Stimulated activated CD8-positive, alpha-beta memory T cell treated with anti-CD3 and anti-CD28 coated beads, Interleukin-2, amount 100 ng/mL, for 48 hours (primary cell): ENCODE measurements at places on chromosomes 4 and X.

DNA sequence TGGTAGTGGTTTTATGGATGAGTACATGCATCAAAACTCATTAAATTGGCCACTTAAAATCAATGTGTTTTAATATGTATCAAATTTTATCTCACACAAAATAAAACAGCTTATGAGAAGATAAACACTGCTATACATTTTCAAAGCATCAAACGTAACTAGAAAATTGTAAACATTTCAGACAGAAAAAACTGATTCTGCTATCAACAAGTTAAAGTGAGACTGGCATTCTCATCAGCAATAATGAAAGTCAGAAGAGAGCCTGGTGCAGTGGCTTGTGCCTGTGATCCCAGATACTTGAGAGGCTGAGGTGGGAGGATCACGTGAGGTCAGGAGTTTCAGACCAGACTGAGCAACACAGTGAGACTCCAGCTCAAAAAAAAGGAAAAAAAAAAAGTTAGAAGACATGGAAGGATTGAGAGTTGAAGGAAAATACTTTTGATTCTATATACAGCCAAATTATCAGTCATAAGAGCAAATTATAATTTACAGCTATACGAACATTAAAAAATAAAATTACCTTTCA, 2.9 kb downstream of the TBCK start:
- no peak for DNase-seq

DNA sequence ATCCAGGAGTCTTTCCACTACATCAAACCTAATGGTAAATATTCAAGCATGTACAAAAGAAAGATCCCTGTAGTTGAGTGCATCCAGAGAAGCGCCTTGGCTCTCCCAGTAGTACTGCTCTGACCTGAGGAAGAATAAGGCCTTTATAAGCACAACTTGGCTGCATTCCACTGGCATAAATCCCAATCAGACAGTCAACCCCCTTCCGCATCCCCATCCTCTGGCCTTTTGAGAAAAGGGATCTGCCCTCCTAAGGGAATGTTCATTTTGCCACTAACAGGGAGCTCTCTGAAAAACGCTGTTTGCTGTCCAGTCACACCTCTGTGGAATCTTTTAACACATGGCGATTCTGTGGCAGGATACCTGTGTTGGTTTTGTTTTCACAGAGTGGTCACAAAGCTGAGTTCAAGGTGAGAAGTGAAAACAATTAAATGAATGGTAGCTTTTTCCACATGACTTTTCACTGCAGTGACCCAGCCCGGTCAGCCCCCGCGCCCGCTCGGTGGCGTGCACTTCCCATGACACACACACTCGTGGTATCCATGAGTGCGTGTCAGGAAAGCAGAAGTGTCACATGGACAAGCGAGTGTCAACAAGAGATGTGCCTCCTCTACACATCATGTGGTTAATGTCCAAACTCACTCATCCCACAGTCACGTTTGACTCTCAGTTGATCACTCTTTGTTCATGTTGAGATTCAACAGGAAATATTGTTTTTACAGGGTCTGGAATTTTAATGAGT, 112.2 kb upstream of the ENPP6 start:
- DNase-seq, result no peak

GRCh38 chr4:48896845-48897244, 9.7 kb downstream of the OCIAD2 start:
- DNase-seq, result no peak

- DNase-seq, result no peak
Measured at GRCh38 chr4:152028131-152028530, 267.3 kb upstream of the GATB start.

DNA sequence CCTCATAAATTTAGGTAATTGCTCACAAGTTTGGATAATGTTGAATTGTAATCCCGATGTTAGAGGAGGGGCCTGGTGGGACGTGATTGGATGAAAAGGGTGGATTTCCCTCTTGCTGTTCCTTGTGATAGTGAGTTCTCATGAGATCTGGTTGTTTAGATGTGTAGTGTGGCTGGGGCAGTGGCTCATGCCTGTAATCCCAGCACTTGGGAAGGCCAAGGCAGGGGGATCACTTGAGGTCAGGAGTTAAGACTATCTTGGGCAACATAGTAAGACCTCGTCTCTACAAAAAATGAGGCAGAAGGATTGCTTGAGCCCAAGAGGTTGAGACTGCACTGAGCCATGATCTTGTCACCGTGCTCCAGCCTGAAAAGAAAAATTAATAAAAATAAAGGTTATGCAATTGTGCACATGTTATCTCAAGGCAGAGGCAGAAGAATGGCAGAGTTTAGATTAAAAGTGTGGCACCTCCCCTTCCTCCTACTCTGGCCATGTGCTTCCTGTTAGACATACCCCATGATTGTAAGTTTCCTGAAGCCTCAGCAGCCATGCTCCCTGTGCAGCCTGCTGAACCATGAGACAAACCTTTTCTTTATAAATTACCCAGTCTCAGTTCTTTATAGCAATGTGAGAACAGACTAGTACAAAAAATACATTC, 36.5 kb downstream of the ERVMER34-1 start:
- no peak for DNase-seq

- no peak for DNase-seq
Measured at GRCh38 chr4:126440297-126440696, 1125.5 kb downstream of the FAT4 start.

DNA sequence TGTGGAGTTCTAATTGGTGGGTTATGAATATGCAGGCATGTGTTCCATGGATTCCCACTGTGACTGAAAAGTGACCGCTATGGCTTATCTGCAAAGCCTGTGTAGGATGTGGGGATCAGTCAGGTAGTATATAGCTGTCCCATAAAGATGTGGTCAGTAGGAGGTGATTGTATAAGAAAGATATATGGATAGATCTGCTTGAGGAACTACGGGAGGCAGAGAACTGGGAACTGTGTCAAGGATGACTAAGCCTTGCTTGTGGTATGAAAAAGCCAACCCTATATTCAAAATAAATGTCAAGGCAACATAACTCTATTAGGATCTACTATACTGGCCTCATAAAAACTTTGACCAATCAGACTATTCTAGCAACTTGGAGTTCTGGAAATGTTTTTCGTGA, 185.2 kb downstream of the KLHL4 start:
- DNase-seq, result no peak

DNA sequence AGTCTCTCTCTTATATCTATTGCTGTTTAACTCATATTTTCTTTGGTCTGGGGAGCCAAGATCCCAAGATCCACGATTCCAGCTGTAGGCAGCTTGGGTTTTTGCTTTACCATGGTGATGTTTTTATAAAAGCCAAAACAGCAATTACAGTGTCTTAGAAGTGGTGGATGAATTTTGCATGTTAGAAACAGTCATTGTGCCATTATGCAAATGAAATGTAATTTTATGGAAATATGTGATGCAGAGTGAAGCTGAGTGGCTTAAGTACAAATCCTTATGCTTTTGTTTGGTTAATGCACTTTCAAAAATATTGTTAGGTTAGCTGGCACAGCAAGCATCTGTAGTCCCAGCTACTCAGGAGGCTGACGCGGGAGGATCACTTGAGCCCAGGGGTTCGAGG, 32.8 kb upstream of the PTTG2 start:
- DNase-seq, result no peak

DNA sequence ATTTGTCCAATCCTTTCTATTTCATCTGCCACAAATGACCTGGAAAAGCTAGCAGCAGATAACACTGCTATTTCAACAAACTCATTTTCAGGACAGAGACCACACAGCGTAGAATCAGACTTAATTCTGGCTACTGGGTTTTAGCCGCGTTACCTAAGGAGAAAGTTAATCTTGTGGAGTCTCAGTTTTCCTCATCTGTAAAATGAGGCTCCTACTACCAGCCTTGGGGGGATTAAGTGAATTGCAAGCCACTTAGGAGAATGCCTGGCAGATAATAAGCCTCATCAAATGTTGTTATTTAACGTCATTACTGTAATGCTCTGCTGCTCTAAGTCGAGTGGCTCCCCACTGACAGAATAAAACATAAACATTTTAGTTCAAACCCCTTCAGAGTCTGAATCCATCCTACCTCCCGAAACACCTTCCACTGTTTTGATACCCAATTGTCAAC, 1.4 kb downstream of the CCNI start:
- no peak for DNase-seq

DNA sequence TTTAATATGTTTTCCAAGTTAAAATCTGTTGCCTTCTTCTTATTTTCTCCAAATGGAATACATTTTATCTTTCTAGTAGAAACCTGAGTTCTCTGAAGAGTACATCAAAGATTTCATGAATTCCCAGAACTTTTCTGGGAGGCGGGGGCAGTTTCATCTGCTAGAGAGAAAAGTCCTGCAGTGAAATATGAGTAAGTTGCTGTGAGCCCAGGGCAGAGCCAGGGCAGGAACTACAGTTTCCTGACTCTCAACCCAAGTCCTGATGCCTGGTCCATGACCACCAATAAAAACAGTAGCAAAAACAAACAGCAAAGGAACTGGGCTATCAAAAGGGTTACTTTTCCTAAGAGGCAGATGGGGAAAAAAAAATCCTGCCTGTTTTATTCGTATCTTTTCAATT, 239.4 kb upstream of the CTSO start:
- no peak for DNase-seq

DNA sequence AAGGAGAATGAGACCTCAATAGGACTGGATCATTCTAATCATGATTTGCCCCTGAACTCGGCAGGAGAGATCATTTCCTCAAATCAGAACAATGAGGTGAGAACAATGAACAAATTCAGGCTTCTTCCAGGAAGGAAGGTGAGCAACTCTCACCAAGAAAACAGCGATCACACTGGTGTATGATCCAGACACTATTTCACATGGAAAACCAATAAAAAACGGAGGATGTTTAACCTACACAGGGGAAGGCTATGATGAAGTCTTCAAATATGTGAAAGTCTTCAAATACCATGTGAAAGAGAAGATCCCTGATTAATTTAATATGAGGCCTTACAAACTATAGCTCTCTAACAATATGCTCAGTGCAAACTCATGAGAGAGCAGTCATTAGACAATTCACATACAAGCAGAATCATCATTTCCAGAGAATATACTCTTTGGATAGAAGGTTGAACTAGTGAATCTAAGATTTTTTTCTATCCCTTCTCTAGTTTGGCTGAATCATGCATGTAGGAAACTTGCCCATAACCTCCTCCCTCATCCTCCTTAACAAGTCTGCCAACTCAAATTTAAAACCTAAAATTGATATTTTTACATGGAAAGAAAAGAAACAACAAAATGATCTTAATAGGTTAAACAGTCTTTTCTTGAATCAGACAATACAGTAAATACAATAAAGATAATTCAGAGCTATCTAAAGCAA, 122.5 kb downstream of the ADAMTS3 start:
- DNase-seq, result no peak

DNA sequence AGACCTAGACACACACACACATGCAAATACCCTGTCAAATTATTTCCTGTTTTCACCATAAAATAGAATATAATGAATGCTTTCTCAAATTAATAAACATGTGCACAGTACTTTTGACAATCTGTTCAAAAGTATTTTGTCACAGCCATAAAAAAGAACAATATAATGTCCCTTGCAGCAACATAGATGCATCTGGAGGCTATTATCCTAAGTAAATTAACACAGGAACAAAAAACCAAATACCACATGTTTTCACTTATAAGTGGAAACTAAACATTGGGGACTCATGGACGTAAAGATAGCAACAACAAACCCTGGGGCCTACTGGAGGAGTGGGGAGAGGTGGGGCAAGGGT, 15.5 kb downstream of the RAB40A start:
- no peak for DNase-seq

DNA sequence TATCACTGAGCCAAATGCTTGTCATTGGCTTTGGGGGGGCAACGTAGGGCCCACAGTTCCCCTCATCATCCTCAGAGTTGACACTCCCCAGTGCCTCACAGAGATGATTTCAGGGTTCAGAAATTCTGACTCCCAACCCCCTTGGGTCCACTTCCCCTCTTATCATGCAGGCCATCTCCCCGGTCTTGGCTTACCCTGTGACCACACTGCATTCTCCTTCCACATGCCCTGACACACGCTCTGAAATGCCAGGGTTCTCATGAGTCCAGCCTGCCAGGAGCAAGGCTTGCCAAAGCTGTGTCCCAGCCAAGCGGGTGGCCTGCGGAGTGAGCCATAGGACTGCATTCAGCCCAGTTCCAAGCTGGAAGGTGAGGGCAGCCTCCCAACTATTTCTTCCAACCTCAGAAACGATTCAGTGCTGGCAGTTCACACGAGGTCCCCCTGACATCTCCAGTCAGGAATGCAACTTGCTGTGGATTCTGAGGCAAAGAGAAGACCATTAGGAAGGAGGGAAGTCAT, 101.2 kb downstream of the SMIM20 start:
- DNase-seq, result no peak

DNA sequence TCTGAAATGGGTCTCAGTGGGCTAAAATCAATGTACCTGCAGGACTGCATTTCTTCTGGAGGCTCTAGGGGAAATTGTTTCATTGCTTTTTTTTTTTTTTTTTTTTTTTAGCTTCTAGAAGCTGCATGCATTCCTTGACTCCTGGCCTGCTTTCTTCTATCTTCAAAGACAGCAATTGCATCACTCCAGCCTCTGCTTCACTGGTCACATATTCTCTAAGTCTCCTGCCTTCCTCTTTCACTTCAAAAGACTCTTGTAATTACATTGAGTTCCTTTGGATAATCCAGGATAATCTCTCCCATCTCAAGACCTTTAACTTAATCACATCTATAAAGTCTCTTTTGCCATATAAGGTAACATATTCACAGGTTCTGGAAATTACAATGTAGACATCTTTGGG, 11.3 kb upstream of the PCYT1B start:
- no peak for DNase-seq

DNA sequence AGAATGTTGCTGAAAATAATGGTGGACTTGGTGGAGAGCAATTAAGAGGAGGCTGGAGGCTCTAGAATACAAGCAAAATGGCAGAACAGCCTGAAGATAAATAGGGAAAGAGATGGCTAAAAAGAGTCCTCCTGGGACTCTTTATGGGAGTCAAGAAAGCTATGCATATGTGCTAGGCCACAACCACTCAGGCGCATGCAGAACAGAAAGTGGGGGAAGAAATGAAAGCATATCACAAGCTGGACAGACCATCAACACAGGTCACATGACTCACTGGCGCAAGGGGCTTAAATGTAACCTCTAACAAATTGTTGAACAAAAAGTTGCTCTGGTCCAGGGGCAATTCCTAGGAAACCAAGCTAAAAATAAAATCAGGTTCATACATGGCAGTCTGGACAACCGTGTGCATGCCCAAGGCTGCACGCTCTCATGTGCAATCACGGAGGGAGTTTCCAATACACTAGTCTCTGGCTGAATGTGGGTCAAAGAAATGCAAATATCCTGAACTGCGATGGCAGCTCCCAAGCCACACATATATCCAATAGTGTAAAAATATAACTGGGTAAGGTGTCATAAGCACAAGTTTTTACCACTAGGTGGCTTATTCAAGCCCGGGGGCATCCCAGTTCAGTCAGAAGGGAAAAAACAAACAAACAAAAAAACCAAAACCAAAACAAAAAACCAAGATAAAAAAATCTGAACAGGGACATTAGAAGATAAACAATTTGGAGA, 45.4 kb downstream of the ZNF711 start:
- no peak for DNase-seq

DNA sequence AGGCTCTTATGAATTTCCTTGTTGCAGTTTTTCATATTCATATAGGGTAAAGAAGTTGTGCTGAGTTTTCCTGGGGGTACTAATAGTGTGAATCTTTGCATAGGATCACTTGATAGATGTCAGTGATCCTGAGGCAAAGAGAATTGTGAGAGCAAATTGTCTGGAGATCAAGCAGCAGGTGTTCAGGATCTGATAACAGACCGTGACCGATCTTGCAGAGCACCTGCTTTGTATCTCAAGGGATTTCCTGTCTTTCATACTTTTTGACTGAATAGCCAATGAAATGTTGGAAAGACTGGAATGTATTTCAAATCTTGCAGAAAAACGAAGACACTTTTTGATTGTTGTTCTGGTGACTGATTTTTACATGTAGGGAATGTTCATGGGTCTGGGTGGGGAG, 914.5 kb downstream of the STIM2 start:
- DNase-seq, result no peak
